ENCODE measurements at places on chromosomes 2 and 18. TPM values are rescaled to one million over a fixed set of nuclear protein-coding genes. Genes with fewer than 3 reads are reported as not detected.

DNA sequence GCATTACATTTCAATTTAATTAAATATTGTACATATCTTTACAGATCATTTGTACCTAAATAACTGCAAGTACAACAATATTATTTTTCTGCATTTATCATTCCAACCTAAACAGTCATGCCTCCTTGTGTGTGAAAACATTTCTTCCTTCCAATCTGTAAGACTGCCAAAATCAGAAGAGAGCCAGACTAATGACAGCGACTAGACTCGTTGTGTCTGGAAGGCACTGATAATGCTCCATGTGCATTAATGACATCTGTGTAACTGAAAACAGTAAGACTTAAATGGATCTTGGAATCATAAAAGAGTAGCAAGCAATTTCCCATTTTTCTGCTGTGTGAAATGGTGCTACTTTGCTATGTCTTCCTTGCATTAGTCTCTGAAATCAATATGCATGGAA lies 278.0 kb upstream of the DSEL start:
- no peak for DNase-seq

GRCh38 chr18:76493213-76494161 lies 1.6 kb downstream of the ZNF516 start:
- DNase-seq: peak; percentile 44

DNA sequence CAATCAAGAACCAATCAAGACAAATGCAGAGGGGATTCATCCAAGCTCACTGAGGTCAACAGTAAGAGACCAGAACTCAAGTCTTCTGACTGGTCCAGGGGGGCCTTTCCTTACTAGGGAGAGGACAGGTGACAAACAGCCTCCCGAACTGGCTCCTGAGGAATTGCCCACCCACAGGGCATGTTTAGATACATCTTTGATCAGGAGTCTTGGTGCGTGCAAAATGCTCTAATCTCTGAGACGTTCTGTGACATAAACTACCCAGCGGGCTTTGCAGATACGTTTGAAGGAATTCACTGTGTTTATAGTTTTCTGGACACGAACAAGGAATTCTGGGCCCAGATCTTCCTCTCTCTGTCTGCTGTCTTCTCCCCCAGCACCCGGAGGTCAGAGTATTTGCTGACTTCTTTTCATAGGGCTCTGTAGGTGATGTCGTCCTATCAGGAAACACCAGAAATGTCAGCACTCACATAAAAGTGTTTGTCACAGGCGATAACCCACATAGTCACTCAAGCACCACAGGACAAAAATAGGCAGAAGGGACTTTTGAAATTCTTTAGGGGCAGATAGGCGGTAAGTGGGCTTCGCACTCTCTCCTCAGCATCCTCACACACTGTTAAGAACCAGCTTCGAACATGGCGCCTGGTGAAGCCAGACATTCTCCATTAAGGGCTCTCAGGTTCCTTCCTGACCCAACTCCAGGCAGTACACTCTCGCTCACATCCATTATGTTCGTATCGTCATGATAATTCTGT lies 349.0 kb downstream of the CYRIA start:
- no peak for DNase-seq

GRCh38 chr2:178298785-178299212 lies 104.5 kb downstream of the OSBPL6 start:
- no peak for DNase-seq

Gene SH3RF3
- total RNA-seq: 2.0 TPM

Gene PAX3
- not detected for total RNA-seq

Gene AMER3
- not detected for total RNA-seq

Gene RAD51AP2
- total RNA-seq: not detected

Gene SKA1
- 36.1 TPM for total RNA-seq

Gene GPN1
- 44.9 TPM for total RNA-seq

Gene OR6B2
- not detected for total RNA-seq

Gene MC5R
- total RNA-seq: not detected

Gene LHCGR
- total RNA-seq: not detected
